ENCODE measurements at places on chromosomes 2 and 18.

GRCh38 chr2:105974812-105975211, 219.3 kb downstream of the UXS1 start:
- DNase-seq: no peak

- no peak for DNase-seq
Observed at GRCh38 chr2:160222546-160223283, 22.6 kb upstream of the ITGB6 start.

DNA sequence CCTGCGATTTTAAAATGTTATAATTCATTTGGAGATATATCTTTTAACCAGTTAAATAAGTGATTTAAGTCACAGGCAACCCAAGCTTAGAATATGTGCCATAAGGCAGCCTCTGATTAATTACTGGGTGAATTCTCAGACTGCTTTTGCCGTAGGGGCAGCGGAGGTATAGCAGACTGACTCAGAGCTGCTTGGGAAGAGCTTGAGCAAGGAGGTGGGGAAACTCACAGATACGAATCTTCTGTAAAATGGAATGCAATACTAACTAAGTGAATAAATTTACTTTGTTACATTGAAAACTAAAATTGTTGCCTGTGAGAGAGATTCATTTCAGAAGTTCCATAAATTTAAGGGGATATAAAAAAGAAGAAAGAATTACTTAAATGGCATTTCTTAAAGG, 115.4 kb downstream of the KYNU start:
- DNase-seq: peak; percentile 49

- peak; percentile 82 for DNase-seq
Observed at GRCh38 chr2:207143215-207144172, 22.3 kb downstream of the KLF7 start.

GRCh38 chr2:100610381-100610831, 47.6 kb downstream of the PDCL3 start:
- DNase-seq: peak; percentile 57

DNA sequence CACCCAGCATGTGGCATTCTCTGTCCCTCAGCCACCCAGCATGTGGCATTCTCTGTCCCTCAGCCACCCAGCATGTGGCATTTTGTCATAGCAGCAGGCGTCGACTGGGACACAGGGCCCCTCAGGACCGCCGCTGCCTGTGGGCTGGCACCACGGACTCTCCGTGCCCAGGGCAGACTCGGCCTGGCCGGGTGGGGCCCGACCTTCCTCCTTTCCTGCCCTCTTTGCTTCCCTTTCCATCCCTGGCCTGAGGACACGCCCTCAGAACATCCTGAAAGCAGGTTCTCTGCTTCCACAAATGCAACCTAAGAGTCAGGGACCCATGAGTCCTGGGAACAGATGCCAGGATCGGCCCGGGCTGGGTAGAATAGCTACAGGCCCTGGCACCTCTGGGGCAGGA, 291.4 kb upstream of the SALL3 start:
- no peak for DNase-seq

DNA sequence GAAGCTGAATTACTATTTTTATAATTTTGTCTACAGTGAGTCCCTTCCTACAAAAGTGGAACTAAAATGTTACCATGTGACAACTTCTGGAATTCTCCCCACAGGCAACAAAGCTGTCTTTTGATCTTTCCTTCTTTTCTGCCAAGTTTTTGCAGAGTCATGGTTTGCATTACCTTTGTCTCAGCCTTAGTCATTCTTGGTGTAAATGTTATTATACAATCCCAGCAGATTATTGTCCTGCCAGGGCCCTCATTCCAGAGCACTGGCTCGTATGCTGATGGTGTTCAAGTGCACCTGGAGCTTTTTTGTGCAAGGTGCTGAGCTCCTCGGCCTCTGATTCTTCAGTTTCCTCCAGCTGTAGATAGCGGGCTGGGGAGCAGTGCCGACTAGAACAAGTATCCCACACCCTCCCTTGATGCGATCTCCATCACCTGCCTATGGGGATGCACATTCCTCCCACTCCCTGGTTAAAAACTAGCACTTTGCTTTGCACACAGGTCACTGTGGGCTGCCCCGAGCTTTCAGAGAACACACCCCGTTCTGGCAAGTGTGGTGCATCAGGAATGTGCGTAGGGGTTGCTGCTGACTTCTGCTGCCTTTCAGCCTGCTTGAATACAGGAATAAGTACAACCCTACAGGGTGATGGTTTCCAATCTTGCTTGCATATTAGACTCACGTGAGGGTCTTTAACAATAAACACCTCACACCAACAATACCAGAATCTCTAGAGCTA, 263.6 kb downstream of the RNF144A start:
- DNase-seq: peak; percentile 47
